Activated T-helper 1 cell treated with Interleukin-2 at 50 U/mL for 16 hours (primary cell): ENCODE measurements at places on chromosomes 6 and 20.

DNA sequence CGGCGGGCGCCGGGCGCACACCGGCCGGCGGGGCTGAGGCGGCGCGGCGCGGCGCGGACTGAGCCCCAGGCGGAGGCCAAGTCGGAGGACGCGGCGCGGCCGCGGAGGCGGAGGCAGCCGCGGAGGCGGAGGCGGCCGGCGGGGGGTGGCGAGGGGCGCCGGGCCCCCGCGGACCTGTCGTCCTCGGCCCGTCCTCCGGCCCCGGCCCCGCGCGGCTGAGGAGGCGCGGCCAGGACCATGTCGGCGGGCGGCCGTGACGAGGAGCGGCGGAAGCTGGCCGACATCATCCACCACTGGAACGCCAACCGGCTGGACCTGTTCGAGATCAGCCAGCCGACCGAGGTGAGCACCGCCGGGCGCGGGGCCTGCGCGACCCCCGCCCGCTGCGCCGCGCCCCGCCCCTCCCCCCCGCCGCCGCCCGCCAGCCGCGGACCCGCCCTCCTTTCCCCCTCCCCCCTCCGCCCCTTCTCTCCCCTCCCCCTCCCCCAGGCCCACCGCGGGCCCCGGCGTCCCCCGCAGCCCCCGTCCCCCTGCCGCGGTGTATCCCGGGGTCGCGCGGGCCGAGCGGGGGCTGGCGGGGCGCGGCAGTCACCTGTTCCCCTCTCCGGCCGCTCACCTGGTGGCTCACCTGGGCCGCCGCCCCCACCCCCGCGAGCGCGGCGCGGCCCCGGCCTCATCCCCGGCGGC lies at the start of gene AFDN:
AFDN (plus strand) TSS at position 16 of the 687 bp plus-strand sequence; CDS start at position 238, 222 bp downstream.
- DNase-seq: no peak

DNA sequence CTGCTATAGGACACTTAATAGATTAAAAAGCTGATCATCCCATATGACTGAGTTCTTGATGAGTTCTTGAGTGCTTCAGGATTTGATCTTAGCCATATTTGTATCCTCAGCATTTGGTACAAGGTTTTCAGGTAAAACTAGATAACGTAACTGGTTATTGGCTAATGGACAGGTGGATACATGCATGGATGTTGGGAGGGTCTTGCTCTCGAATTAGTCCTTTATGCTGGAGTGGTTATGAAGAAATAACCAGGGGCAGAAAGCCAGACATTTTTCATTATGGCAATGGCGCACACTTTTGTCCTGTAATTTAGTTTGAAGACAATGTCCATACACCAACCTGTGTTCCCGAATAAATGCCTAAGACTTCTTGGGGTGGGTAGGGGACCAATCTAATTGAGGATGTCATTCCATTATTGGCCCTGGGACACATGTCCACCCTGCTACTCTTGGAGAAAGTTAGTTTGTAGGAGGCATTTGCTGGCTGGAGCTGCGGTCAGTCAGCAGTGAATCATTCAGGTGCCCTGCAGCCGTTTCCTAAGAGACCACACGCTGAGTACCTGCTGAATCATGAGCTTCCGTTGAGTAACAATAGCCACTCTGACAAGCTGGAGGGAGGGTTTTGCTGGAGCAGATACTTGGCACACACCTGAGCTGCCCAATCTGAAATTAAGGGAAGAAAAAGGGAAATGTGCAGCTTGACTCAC lies 194.4 kb downstream of the FOXA2 start:
- no peak for DNase-seq

- no peak for DNase-seq
Measured at GRCh38 chr6:152552616-152553209, 84.4 kb downstream of the SYNE1 start.

- DNase-seq: no peak
Measured at GRCh38 chr6:111184827-111185532, 97.7 kb downstream of the SLC16A10 start.

DNA sequence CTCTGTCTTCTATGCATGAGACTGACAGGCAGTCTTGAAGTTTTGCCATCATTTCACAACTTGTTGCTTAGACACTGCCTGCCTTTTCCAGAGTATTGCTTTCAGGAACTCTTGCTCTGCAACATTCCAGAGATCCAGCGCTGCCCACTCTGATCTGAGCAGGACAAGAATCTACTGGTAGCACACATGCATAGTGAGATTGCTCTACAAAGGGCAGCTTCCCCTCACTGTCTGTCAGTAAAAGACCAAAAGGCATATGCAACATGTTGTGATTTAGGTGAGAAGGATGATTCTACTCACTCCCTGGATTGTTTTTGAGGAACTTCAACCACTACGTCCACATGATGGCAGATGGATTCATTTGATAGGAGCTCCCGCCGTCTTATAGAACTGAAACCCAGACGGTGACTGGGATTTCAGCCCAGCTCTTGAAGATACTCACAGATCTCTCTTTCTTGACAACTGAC lies 259.1 kb downstream of the ARID1B start:
- no peak for DNase-seq

DNA sequence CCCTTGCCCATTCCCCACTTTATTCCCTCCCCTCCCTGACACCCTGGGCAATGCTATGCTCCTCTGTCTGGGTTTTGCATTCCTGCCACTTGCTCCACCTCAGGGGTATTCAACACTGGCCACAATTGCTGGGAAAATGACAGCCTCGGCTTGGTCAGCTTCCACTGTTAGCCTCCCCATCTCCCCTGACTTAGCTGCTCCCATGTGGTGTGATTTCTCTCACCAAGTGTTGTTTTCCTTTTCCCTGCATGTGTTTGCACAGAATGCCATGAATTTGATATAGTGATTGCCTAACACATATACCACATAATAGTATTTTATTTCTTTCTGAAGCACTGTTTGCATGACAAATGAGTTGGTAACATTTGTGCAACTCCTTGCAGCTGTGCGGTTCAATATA lies 1.4 kb upstream of the LEMD2 start:
- DNase-seq: no peak

DNA sequence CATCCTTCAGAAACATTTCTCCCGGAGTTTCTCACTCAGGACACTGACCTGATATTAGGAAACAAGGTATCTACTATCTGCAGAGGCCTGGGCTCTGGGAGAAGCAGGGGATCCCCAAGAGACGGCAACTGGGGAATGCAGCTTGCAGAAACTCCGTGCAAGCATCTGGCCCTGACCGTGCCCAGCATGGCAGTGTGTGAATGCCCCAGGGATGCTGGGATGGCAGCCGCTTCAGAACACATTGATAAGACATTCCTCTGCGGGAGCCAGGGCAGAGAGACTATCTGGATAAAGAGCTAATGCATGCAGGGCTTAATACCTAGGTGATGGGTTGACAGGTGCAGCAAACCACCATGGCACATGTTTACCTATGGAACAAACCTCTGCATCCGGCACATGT lies 55.4 kb downstream of the NFATC2 start:
- DNase-seq: no peak

GRCh38 chr6:122798099-122798641 lies 9.1 kb downstream of the SMPDL3A start:
- DNase-seq: no peak

- DNase-seq: no peak
Measured at GRCh38 chr6:38420207-38420606, 219.5 kb downstream of the BTBD9 start.

DNA sequence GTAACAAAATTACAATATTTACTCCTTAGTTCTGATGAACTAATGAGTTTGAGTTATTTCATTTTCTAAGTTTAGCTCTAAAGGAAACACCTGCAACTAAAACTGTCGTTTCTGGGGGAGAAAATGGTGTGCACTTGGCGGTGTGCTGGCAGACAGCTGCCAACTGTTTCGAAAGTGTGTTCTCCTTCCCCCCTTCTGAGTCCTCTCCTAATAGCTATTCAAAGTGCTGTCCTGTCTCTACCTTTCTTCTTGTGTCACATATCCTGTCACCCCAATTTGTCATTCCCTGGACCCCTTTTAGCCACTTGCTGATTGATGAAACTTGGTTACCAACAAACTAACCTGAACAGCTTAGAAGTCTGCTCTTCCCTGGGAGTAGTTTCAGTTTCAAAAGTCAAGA lies 4.9 kb upstream of the UBE2J1 start:
- DNase-seq: no peak

- no peak for DNase-seq
Measured at GRCh38 chr6:156827382-156827781, 50.2 kb downstream of the ARID1B start.

- no peak for DNase-seq
Measured at GRCh38 chr6:54768494-54768893, 78.1 kb upstream of the FAM83B start.

DNA sequence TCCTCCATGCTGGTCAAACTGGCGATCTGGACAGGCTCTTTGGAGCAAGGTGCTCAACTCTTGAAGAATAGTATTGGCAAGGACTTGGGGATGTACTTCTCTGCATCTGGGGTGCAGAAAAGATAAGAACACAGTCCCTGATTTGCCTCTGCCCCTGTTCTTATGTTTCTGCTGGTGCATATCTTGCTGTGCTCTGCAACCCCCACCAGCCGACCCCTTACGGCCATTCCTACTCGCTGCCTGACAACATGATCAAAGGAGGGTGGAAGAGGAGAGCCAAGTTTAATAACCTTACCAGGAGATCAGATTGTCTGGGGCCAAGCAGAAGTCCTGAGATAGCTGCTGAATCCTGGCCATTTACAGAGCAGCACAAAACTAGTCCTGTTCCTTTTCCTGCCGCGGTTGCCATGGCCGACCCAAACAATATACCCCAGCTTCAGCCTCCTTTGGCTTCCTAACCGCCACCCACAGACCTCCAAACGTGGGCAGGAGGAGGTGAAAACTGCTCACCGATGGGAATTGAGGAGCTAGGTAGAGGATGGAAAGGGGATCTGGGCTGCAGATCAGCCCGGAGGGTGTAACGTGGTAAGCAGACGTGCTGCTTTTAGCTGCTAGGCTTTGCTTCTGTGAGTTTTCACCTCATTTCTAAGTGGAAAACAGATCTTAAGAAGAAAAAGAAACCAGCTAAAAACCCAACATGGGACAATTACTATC lies 60.9 kb downstream of the ATXN1 start:
- DNase-seq: no peak

DNA sequence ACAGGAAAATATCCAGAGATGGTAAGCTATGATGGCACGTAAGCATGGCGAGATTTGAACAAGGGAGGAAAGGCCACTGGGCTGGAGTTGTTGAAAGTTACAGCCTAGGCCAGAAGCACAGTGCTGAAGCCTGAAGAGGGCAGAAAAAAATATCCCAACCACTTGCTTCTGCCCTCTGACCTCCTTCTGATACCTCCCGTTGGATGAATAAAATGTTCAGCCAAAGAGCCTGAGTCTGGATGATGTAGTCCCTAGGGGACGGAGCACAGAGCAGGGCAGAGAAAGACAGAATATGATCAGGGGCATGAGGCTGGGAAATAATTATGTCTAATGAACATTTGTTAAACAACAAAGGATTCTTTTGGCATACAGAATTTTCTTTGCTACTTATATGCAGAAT lies 19.7 kb downstream of the KLHL31 start:
- no peak for DNase-seq

DNA sequence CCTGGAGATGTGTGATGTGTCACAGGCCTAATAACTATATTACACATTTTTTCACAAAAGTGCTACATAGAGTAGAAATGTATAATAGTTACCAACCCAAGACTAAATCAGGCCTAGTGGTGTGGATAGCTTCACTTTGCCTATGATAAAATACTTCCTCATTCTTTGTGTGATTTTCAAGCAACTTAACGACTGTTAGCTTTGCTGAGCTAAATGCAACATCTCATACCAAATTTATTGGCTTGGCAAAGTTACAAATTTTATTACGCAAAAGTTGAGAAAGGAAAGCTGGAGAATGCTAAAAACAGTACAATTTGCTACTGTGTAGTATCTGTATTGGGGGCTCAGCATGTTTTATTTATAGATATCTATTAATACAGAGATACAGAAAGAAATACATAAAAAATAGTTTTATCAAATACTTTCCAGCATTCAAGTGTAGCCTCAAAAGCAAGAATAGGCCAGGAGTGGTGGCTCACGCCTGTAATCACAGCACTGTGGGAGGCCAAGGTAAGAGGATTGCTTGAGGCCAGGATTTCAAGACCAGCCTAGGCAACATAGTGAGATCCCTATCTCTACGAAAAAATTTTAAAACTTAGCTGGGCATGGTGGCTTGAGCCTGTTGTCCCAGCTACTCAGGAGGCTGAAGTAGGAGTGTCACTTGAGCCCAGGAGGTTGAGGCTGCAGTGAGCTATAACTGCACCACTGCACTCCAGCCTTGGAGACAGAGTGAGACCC lies 3.6 kb upstream of the EDN1 start:
- no peak for DNase-seq

DNA sequence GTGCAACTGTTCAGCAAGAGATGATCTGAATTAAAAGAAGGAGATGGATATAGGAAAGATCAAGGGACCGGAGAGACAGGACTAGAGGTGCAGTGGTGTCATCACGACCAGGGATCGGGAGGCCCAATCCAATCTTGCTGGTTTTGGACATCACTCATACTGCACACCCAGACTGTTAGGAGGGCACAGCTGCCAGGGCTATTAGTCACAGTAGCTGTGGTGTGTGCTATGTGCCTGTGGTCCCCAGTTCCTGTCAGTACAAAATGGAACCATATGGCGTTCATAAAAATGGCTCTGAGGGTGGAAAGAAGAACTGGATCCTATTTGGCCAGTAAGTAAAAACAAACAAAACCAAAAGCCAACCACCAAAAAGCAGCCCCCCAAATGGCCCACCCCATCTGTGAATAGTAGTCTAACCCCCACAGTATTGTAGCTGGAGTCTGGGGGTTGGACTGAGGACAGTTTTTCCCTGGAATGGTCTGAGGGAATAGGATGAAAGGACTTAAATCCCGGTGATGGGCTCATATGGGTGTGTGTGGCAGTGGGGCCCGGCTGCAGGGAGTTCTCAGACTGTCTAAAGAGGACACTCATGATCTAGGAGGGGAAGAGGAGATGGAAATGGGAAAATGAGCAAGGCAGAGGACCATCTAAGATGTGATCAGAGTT lies 9.3 kb upstream of the NNAT start:
- DNase-seq: no peak

DNA sequence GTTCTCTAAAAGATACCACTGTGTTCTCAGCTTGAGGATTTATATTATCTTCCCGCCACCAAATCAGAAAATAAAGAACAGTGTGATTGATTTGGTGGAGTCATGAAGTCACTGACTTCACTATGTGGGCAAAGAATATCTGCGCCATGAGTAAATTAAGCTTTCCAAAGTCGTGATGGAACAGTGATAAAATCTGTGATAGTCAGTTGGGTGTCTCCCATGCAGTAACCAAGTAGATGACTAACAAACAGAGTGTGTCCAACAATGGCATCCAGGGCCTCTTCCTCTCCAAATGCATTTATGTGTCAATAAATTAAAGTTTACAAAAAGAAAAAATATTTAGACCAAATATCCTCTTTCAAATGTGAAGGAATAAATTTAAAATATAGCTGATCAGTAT lies 87.0 kb upstream of the DST start:
- no peak for DNase-seq

DNA sequence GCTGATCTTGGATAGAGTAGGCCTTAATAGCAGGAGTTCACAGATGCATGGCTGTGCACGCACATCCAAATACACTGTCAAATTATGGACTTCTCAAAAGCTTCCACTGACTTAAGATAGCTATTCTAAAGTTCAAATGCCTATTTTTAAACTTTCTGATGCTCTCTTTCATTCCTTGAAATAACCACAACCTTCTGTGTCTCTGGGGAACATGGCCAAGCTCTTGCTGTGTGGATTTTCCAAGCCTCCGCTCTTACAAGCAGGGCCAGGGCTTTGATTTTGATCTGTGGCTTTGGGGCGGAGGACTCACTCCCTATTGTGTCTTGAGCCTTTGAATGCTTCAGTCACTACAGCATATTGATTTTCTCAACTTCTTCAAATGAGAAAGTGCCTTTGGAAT lies 35.7 kb upstream of the SNRPB2 start:
- DNase-seq: no peak

GRCh38 chr20:64142590-64142989 lies 21.7 kb upstream of the MYT1 start:
- DNase-seq: no peak
